ENCODE measurements at places on chromosomes 12 and 14. TPM values are rescaled to one million over a fixed set of nuclear protein-coding genes. Genes with fewer than 3 reads are reported as not detected.

The LALBA gene
- polyA plus RNA-seq = not detected

The TAS2R20 gene
- polyA plus RNA-seq = 0.57 TPM

The PPP2R5E gene
- 4.9 TPM for polyA plus RNA-seq

The PRB2 gene
- polyA plus RNA-seq = not detected

The RDH16 gene
- polyA plus RNA-seq = 0.93 TPM

The GAS2L3 gene
- polyA plus RNA-seq = 2.1 TPM

The ALX1 gene
- 0.41 TPM for polyA plus RNA-seq

The ACSM4 gene
- not detected for polyA plus RNA-seq

The CTSG gene
- not detected for polyA plus RNA-seq

The NFE2 gene
- 6.1 TPM for polyA plus RNA-seq

The ESPL1 gene
- 49.6 TPM for polyA plus RNA-seq

- no peak for DNase-seq
Observed at GRCh38 chr12:45615268-45615667, 114.2 kb upstream of the ARID2 start.

- no peak for DNase-seq
Observed at GRCh38 chr12:30754383-30754749, 385 bp downstream of the CAPRIN2 start.

GRCh38 chr12:102374190-102374589 lies 106.2 kb downstream of the IGF1 start:
- DNase-seq = no peak

GRCh38 chr12:9615420-9616136 lies 7.9 kb upstream of the KLRB1 start:
- DNase-seq = no peak

DNA sequence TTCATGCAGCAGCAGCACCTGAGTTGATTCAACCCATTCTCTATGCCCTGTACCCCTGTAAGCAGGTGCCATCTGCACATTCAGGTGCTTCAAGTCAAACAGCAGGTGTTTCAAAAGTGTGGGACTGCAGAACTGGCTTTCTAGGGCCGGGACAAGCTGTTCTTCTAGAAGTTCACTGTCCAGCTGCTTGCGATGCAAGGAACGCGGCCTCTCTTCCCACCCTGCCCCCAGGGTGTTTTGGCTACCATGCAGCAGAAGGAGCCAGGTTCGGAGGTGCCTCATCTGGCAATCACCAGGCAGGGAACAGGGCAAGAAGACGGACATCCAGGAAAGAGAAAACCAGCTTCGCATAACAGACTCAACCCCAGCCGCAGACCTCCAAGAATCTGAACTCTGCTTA lies 35.2 kb downstream of the TMEM132D start:
- DNase-seq = no peak

DNA sequence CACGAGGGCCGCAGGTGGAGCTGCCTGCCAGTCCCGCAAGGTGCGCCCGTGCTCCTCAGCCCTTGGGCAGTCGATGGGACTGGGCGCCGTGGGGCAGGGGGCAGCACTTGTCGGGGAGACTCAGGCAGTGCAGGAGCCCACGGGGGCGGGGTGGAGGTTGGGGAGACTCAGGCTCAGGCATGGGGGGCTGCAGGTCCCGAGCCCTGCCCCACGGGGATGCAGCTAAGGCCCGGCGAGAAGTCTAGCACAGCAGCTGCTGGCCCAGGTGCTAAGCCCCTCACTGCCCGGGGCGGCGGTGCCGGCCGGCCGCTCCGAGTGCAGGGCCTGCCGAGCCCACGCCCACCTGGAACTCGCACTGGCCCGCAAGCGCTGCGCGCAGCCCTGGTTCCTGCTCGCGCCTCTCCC lies 39.2 kb upstream of the P2RX7 start:
- no peak for DNase-seq

- DNase-seq = peak; percentile 27
Observed at GRCh38 chr12:124621296-124621660, 53.9 kb upstream of the NCOR2 start.

- DNase-seq = no peak
Observed at GRCh38 chr14:31024577-31025366, 677 bp upstream of the AP4S1 start.

- no peak for DNase-seq
Observed at GRCh38 chr14:66979101-66979974, 209.9 kb upstream of the GARIN2 start.

- peak; percentile 69 for DNase-seq
Observed at GRCh38 chr12:84502907-84503787, 409.5 kb downstream of the SLC6A15 start.

- DNase-seq = no peak
Observed at GRCh38 chr12:45666396-45666795, 63.1 kb upstream of the ARID2 start.

DNA sequence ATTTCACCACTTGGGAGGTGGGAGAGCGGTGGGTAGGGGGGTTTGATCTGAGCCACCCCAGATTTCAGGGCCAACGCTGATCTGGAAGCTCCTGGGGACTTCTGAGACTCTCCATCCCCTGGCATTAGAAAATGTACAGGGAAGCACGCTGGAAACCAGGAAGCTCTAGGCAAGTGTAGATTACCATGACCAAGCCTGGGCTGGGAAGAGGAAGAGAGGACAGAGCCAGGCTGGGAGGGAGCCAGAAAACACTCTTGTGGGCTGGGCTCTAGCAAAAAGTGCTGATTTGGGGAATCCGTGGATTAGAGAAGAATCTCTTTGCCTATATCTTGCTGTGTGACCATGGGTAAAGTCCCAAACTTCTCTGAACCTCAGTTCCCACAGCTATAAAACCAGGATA lies 236.7 kb downstream of the BCL11B start:
- no peak for DNase-seq

DNA sequence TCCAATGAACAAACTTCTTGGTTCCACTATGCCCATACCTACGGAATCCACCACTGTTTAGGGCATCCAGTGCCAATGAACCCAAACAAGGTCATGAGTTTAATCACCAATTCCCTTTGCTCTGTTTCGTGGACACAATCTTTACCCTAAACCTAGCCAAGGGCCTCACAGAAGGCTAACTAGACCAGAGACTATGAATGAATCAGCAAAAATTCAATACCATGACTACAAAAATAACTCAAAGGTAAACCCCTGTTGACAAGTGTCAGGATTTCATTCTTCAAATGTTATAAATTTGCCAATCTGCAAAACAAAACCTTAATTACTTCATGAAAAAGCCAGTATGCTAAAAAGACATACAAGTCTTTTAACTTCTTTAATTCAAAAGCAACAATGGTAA lies 96.7 kb downstream of the CEP128 start:
- DNase-seq = no peak

DNA sequence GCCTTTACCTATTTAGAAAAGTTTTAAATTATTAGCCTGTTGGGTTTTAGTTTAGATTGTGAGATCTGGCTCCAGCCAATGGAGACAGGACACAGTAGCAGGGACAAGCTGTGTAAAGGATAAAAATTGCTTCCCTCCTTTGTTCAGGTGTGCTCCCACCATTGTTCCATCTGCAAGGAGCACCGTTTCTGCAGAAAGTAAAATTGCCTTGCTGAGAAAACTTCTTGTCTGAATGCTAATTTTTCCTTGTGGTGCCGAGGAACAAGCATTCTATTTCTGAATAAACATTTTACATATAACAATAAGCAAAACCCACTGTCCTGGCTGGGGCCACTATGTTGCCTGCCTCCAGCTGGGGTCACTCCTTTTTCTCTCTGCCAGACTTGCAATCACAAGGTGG lies 72.7 kb upstream of the ZFP36L1 start:
- no peak for DNase-seq

GRCh38 chr12:47141459-47141858 lies 61.7 kb upstream of the AMIGO2 start:
- no peak for DNase-seq

DNA sequence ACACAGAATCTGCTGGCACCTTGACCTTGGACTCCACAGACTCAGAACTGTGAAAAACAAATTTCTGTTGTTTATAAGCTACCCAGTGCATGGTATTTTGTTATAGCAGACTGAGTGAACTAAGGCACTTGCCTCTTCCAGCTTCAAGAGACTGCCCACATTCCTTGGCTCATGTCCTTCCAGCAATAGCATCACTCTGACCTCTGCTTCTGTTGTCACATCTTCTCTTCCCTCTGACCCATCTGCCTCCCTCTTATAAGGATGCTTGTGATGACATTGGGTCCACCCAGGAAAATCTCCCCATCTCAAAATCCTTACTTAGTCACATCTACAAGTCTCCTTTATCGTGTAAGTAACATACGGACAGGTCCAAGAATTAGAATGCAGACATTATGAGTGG lies 200.4 kb downstream of the PIK3C2G start:
- no peak for DNase-seq

DNA sequence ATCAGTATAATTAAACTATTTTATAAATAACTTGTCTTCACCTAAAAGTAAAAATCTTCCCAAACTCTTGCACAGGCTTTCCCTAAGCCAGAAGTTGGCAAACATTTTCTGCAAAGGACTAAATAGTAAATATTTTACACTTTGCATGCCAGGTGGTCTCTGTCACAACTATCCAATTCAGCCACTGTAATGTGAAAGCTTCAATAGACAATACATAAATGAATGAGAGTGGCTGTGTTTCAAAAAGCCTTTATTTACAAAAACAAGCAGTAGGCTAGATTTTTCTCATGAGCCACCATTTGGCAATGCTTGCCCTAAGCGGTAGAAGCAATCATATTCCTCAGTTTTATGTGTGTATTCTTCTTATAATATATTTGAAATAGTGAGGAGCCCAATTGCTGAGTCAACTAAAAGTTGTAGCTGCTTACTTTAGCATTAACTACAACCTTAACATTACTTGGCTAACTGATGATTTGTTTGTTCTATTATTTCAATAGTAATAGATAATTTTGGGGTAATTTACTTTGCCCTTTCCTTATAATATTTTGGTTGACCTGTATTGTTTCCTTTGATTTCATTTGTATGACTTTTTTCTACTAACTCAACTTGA lies 236.0 kb upstream of the SYT1 start:
- no peak for DNase-seq

DNA sequence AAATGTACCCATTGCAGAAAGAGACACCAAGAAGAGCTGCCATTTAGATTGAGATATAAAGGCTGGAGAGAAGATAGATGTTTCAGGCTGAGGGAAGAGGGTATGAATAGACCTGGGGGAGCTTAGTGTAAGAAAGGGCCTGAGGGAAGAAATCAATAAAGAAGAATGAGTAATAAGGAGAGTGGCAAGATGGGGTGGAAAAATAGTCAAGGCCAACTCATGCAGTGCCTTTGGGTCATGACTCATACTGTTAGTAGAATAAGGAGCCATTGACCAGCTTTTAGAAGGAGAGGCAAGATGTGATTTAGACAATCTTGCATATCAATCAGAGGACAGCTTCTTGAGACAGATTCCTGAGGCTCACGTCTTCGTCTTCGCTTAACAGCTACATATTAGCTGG lies 287.5 kb downstream of the DUSP6 start:
- DNase-seq = no peak

GRCh38 chr14:102495491-102496330 lies 13.9 kb downstream of the ANKRD9 start:
- no peak for DNase-seq

- DNase-seq = peak; percentile 27
Observed at GRCh38 chr12:44876544-44877410, 662 bp upstream of the NELL2 start.

DNA sequence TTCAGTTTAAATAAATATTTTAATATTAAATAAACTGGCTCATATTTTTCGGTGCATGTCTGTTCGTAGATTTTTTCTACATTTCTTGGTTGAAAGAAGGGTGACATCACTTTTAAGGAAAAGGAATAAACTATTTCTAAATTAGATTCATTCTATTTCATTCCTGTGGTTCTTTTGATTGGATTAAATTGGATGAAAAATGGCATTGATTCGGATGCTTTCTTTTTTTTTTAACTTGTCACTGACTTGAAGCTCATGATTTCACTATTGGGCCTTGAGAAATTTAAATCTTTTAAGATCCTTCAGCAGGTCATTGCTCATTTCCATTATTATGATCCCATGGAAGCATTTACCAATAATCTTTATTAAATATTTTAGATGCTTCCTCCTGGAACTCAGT lies 113.1 kb upstream of the RASSF8 start:
- no peak for DNase-seq

DNA sequence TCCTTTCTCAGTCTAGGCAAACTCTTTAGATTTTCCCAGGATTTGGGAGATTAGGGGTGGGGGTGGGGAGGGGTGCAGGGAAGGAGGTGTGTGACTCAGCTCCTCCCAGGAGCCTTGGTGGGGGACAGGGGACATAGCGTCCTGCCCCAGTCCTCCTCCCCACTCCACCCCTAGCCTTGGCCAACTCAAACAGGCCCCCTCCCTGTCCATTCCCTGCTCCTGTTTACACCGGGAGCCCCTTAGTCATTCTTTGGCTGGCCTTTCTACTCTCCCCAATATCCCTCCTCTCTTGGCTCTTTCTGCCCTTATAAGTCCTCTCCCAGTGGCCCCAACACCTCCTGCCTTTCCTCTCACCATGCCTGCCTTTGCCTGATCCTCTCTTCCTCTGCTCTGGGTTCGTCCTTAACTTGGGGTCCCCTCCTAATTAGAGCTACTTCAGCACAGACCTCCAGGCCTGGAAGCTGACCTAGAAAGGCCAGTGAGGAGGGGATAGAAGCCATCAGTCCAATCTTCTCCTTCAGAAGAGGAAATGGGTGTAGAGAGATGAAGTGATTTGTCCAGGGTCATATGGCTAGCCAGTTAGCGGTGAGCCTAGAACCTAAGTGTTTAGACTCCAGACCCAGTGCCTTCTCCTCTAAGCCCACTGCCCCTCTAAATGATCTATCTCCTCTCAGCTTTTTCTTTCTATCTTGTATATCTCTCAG lies 2.3 kb upstream of the ITGA5 start:
- DNase-seq = no peak

DNA sequence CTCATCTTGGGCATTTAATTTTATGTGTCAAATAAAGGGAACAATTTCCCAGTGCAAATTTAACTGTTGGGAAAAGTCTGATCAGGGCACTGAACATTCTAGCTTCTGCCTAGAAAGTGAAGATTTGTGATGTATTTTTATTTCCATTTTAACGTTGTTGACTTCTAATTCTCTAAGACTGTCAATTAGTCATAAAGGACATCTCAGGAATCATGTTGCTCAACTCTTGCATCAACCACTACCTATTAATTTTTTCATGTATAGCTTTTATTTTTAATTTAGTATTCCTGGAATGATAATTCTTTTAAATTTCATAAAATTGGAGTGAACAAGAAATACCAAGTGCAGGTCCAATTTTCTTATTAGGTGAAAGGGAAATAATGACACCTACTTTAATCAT lies 87.9 kb upstream of the METAP2 start:
- DNase-seq = no peak

DNA sequence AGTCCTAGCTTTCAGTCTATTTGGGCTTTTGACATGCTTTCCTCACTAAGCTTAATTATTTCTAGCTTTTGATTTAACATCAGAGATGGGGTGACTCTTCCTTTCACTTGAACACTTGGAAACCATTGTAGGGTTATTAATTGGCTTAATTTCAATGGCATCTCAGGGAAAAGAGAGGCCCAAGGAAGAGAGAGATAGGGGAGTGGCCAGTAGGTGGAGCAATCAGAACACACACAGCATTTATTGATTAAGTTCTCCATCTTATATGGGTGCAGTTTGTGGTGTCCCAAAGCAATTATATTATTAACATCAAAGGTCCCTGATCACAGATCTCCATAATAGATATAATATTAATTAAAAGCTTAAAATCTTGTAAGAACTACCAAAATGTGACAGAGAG lies 1466.1 kb upstream of the SEL1L start:
- DNase-seq = peak; percentile 2

- no peak for DNase-seq
Observed at GRCh38 chr12:106487664-106488063, 95.1 kb upstream of the RFX4 start.
